ENCODE measurements at places on chromosomes 6 and 20.

- DNase-seq, result no peak
Measured at GRCh38 chr6:14180609-14181008, 63.0 kb downstream of the CD83 start.

GRCh38 chr20:50721881-50722281 lies 9.5 kb upstream of the PARD6B start:
- DNase-seq, result no peak

DNA sequence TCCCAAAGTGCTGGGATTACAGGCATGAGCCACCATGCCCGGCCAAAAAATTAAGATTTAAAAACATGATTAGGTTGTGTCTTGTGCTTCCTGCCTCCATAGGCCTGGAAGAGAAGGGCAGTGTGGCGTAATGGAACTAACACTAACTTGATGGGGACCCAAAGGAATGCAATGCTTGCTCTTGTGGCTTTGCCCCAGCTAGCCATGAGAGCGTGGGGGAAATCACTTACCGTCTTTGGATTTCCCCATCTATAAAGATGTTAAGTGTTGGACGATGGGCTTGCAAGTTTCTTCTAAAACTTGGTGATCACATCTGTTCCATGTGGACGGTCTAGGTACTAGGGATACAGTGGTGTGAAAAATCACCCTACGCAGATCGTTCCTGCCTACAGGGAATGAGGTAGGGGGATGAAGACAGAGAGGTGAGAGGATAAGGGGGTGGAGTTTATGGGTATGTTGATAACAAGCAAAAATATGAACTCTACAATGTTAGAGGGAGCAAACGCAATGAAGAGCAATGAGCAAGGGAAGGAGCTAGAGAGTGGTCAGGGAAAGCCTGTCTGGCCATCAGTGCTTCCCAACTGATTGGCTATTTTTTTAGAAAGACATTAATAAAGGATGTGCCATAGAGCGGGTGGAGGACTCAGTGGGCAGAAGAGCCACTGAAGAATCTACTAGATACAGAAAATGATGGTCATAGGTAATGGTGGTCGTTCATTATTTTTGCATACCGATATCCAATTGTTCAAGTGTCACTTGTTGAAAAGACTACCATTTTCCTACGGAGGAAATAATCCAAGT lies 165.2 kb downstream of the BCAS1 start:
- no peak for DNase-seq

GRCh38 chr6:166488701-166489100 lies 97.8 kb downstream of the RAMACL start:
- DNase-seq, result no peak

DNA sequence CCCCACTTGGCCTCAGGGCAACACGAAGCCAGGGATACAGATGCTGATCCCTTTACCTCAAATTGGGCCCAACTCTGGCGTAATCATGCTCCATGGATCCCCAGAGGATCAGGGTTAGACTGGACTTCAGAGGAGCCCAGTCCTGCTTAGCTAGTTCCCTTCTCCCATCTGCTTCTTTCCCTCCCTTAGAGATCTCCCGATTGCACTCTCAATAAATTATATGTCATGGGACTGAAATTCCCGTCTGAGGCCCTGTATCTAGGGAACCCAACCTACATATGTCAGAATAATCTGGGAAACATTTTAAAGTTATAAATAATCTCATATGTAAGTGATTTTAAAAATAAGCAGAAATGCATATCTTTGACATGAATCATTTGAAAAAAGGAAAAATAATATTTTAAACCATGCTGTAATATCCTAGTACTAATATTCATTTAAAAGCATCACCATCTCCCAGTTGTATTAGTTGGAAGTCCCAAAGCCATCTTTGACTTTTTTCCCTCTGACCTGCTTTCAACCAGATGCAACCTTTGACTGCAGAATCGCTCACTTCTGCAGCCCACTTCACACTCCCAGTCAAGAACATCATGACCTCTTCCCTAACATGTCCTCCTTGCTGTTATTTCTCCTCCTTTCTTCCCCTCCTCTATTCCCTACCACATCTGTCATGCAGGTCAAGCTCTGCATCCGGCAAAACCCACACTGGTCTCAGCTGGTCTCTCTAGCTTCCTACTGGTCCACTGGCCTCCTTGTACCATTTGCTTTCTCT lies 393.6 kb downstream of the BTBD3 start:
- DNase-seq, result no peak

DNA sequence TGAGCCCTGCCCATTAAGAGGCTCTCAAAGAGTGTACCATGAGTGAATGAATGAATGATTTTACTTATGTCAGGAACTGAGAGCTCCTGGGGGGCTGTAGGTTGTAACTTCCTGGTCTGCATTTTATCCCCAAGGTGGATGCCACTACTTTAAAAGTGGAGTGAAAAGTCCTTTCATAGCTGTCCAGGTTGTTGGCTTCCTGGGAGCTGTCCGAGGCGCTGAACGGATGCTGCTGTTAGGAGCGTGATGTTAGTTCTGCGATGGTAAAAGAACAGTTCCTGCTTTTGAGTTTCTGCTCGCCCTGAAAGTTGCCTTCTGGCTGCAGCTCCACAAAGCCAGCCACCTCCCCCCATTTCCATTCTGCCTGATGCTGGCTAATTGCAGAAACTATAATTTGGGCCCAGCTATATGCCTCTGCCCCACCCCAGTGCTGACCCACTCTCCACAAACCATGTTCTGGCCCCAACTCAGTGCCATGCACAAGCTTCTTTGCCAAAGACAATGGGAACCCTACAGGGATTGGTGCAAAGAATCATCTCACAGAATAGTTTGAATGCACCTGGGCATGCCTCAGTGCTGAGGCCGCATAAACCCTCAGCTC lies 330.9 kb upstream of the CDH4 start:
- no peak for DNase-seq

DNA sequence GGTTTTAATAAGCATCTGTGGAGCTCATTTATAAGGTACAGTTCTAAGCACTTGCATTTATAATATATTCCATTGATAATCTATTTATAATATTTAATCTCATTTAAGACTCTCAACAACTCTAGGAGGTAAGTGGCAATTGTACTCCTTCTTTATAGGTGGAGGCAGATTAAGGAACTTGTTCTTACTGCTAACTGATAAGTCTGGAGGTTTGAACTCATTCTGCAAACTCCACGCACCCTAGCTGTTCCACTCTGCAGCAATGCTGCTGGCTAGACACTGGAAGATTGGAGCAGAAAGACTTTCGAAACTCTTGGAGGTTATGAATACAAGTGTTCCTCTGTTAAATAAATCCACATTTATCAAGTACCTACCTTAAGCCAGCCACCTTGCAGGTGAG lies 793 bp upstream of the HDAC2 start:
- DNase-seq, result no peak

DNA sequence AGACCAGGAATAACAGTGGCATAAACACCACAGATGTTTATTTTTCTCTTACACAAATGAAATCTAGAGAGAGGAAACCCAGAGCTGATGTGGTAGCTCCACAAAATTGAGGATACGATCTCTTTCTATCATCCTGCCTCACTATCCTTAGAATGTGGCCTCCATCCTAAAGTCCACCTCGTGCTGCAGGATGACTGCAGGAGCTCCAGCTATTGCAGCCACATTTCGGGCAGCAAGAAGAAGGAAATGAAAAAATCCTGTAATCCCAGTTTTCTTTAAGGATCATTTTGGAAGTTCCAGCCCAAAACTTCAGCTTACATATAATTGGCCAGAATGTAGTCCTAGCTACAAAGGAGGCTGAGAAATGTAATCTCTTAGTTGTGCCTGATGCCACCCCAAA lies 41.2 kb upstream of the ARFGEF2 start:
- DNase-seq, result no peak

DNA sequence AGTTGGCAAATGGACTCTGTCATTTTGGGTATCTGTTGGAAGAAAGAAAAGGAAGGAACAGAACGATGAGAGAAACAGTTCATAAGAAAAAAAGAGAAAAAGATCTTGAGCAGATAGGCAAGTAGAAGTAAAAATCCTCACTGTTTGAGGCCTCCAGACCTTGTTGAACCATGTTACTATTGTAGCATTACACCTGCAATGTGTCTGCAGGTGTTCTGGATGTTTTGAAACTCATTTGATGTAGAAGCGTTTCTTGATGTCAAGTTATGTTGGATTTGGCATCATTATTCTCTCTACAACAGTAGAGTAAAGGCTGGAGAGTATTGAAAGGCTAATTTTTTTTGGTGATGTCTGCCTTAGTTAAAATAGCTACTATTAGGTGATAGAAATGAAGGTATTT lies 108.7 kb downstream of the CARMIL1 start:
- DNase-seq, result no peak

DNA sequence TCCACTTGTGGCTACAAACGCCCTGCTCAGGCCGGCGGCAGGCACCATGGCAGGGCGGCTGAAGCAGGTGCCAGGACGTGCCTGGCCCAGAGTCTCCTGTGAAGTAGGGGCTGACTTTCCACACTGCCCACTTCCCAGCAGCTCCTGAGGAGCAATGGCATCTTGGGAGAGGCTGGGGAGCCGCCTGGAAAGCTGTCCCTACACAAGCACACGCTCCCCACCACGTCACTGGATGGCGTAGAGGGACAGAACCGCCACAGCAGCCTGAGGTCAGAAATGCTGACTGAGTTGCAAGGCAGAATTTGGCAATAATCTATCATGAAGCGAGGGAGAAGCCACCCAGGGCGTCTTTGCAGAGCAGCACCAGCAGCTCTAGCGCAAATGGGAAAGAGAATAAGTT lies 86.3 kb downstream of the NINL start:
- no peak for DNase-seq

DNA sequence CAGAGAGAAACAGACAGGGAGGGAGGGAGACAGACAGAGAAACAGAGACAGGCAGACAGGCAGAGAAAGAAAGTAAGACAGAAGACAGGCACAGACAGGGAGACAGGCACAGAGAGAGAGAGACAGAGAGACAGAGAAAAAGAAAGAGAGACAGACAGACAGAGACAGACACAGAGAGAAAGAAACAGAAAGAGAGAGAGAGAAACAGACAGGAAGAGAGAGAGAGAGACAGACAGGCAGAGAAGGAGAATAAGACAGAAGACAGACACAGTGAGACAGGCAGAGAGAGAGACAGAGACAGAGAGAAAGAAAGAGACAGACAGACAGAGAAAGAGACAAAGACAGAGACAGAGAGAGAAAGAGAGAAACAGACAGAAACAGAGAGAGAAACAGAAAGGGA lies 754.8 kb upstream of the DEFB115 start:
- no peak for DNase-seq
